ENCODE measurements at places on chromosomes 5 and 9.

- DNase-seq: no peak
These were observed 32.1 kb downstream of the GRIN3A start for GRCh38 chr9:101706261-101706798.

DNA sequence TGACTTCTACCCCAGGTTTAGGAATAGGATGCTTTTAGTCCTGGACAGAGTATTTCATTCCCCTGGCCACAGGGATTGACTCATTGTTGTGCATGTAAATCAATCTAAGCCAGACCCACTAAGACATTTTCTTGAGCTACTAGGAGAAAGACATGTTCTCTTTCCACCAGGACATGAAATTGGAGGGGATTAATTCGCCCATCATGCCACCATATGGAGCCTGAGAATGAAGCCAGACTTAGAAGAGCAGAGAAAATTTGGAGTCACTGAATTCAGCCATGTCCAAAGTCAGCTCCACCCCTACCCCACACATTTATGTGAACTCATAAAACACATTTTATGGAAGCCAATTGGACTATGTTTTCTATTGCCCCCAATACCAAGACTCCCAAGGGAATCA is 322.5 kb downstream of the NFIB start:
- no peak for DNase-seq

DNA sequence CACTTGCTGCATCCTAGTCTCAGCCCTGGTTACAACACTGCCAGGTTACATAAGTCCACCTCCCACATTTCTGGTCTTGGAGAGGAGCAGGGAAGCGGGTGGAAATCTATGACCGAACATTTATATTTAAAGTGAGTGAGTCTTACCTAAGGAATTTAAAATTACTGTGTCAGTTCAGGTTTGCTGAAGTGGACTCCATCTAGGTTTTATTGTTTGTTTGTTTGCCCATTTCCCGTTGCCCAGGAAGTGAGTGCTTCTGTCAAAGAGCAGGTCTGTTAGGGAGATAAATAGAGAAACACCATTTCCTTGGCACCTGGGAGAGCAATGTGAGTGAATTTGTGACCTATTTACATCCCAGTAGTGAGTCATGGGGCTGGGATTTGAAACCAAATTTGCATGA is 179.5 kb downstream of the KIF4B start:
- DNase-seq: no peak

GRCh38 chr5:1161833-1162229 is 39.6 kb upstream of the SLC6A19 start:
- DNase-seq: peak; percentile 89

DNA sequence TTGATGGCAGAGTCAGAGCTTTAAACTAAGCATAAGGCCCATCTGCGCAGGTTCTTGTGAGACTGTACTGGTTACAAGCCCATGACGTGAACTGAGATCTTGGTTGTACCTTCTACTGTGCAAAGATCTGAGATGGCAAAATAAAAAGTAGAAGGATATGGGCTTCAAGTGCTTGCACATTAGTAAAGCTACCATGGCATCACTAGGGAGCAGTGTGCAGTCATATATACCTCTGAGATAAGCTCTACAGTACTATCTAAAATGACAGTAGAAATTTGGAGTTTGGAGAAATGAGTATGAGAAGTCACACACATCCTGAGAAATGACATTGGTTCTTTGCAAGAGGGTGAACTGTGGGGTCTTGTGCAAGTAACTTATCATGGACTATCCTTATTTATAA is 408.2 kb upstream of the PRR16 start:
- DNase-seq: no peak

DNA sequence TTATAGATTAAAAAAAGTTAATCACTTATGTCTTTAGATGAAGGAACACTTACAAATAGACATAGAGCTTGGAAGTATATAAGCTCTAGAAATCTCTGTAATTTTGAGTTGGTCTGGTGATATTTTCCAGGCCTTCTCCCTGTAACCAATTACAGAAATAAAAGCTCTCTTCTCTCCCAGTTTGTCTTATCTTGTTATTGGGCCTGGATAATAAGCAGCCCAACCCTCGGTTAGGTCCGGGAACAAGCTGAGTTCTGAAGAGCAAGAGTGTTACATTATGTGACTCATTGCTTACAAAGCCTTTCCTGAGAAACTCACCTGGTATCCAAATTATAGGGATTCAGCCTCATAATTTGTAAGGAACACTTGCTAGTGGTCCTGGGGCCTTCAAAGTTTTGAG is 1146.2 kb downstream of the CDH9 start:
- DNase-seq: no peak

- no peak for DNase-seq
These were observed 147.3 kb upstream of the FST start for GRCh38 chr5:53333160-53333559.

- no peak for DNase-seq
These were observed 15.1 kb downstream of the RICTOR start for GRCh38 chr5:39059064-39059463.

Data from right lobe of liver (tissue), 6 donors.